Endothelial cell of umbilical vein (primary cell): ENCODE measurements at places on chromosomes 13 and 19. TPM values are rescaled to one million over a fixed set of nuclear protein-coding genes. Genes with fewer than 3 reads are reported as not detected.

GRCh38 chr19:1125601-1126467 is 22.0 kb downstream of the GPX4 start:
- peak; percentile 83 for DNase-seq

GRCh38 chr13:24540236-24541126 is 27.9 kb upstream of the PARP4 start:
- peak; percentile 13 for DNase-seq

CPT1C gene
- total RNA-seq = 24.7 and 45.7 TPM in 2 replicates

DNA sequence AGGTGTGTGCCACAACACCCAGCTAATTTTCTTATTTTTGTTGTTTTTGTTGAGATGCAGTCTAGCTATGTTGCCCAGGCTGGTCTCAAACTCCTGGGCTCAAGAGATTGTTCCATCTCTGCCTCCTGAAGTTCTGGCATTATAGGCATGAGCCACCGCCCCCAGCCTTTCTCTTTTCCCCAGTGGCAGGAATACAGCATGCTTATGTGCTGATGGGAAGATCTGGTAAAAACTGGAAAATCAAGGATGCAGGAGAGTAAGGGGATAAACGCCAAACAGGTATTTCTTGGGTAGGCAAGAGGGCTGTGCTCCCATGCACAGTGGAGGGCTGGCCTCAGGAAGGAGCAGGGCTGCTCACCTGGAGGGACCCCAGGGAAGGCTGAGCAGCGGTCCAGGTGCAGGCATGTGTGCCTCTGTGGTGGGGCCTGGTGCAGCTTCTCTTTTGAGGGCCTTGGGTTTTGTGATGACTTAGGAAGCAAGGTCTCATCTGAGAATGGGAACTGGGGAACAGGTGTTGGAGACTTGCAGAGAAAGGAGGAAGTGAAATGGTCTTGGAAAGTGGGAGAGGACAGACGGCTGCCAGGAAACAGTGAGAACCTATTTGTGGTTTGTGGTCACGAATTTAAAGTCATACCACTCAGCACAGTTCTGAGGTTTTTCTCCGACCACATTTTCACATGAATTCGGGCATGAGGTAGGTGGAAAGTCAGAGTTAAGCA is 106.5 kb downstream of the TEX26 start:
- no peak for DNase-seq

DNA sequence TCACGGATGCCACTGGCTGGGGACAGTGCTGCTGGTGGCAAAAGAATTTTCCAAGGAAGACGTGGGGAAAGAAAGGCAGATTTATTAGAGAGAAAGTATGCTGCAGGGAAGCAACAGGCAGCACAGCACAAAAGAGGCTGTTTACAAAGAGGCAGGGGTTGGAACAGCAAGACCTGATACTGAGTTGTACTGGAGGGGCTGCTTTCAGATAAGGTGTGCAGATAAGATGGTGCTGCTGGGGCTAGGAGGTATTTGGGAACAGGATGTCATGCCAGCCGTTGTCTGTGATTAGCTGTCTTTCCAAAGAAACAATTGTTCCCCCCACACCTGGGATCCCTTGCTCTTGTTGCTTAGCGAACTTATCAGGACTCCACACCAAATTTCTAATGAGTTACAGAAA is 2023.3 kb upstream of the PCDH20 start:
- DNase-seq = no peak

SYT3 gene
- total RNA-seq = 0.53 TPM in 1 of 2 replicates, not detected in the other

GRCh38 chr13:26820871-26821270 is 60.3 kb upstream of the GPR12 start:
- DNase-seq = no peak

GRCh38 chr13:44184740-44185139 is 188.9 kb upstream of the SERP2 start:
- DNase-seq = no peak

DNA sequence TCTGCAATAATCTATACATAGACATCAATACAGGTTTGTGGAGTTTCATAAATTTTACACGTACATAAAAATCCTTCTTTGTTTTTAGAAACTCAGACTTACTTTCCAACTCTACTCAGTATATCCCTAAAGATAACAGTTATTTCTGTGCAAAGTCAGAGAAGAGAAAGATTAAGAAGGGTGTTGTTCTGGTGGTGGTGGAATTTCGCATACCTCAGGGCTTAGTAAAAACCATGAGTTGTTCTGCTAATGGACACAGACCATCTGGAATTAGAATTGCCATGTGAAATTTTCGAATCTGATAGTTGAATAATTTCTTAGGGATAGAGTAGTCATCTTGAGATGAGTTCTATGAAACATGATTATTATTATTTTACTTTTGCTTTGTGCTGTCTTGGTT is 102.7 kb downstream of the ZAR1L start:
- DNase-seq = no peak

ERICH4 gene
- not detected in 2 replicates for total RNA-seq

- DNase-seq = no peak
Measured at GRCh38 chr13:48831248-48831647, 144.5 kb upstream of the FNDC3A start.

- no peak for DNase-seq
Measured at GRCh38 chr13:77784515-77784914, 87.0 kb downstream of the SLAIN1 start.

- peak; percentile 32 for DNase-seq
Measured at GRCh38 chr13:33004511-33004910, 11.7 kb upstream of the KL start.
